Activated T-helper 1 cell treated with anti-CD3 and anti-CD28 coated beads, Interleukin-2, amount 50 U/mL, for 16 hours (primary cell): ENCODE measurements at places on chromosomes 1 and 21.

- no peak for DNase-seq
These were observed 140.2 kb upstream of the RUNX1 start for GRCh38 chr21:35189077-35189863.

GRCh38 chr1:207312604-207312920 lies 8.9 kb upstream of the CD55 start:
- no peak for DNase-seq

GRCh38 chr21:43600642-43601402 lies 58.5 kb downstream of the HSF2BP start:
- DNase-seq: no peak

GRCh38 chr1:168626326-168626725 lies 49.9 kb downstream of the XCL1 start:
- DNase-seq: no peak

DNA sequence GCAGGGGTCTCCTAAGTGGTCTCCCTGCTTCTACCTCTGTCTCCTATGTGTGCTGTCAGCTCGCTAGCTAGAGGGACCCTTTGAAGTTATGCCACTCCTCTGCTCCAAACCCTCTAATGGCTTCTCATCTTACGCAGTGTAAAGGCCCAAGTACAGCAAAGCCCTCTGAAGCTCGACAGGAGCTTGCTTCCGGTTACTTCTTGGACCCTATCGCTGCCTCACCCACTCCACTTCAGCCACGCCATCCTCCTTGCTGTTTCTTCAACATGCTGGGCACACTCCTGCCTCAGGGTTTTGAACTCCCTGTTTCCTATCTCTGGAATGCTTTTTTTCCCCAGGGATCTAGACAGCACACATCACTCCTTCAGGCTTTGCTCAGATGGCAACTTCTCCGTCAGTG lies 102.3 kb upstream of the F3 start:
- no peak for DNase-seq

DNA sequence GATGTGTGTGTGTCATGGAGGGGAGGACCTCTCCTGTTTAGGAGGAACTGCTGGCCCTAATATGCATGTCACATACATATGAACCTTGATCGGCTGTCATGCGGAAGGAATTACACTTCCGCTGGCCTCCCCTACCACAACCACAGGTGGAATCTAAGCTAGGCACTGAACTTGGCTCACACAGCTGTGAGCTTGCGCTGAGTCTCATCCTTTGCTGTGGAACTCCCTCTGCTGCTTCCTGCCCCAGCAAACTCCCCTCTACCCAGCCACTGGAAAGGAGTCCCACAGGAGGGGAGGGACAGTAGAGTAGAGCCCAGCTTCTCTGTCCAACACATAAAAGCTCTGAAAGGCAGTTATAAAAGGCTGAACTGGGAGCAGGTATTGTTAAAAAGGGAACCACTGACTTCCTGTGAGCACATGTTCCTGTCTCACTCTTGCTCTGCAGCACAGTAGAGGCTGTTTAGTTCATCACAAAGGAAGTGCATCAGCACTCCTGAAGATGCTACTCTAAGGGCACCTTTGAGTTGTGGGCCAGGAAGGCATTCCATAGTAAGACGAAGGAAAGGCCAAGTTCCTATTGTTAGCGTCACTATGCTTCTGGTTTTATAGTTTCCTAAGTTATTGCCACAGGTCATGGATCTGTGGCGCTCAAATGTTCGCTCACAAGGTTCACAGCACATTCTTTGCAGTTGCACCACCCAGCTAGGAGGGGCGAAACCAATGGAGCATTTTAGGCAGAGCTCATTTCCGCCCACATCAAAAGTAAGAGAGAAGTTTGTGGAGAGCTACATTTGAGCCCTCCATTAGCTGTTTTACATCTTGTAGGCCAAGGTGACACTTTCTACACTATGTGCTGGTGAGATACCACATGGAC lies 17.7 kb upstream of the PTPRC start:
- DNase-seq: peak; percentile 24

- no peak for DNase-seq
These were observed 56.3 kb upstream of the TENT5B start for GRCh38 chr1:27068922-27069321.

DNA sequence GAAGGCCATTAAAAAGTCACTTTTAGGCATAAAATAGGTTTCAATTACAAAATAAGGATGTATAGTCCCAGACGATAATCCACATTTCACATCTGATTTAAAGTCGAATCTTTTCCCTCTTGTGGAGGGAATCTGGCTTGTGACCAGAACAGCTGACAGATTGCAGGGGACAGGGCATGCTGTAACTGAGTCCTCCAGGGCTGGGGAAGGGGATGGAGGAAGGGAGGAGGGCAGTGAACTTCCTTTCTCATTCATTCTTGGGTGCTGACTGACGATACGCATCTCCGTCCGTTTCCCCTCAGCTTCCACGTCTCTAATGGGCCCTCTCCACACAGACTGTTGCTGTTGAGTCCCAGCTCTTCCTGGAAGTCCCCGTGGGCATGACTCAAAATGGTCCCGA lies 108.1 kb upstream of the CSF3R start:
- no peak for DNase-seq

GRCh38 chr1:7255303-7256058 lies 470.2 kb downstream of the CAMTA1 start:
- DNase-seq: no peak

GRCh38 chr21:32587651-32588050 lies 2.3 kb upstream of the TCP10L start:
- no peak for DNase-seq
